CD4-positive, CD25-positive, alpha-beta regulatory T cell (primary cell): ENCODE measurements at places on chromosomes 7 and 10. TPM values are rescaled to one million over a fixed set of nuclear protein-coding genes. Genes with fewer than 3 reads are reported as not detected.
A peak's percentile ranks its signal among the peaks of the same experiment; 100 is the strongest.

- DNase-seq: no peak
Measured at GRCh38 chr10:3636356-3637181, 148.4 kb downstream of the KLF6 start.

DNA sequence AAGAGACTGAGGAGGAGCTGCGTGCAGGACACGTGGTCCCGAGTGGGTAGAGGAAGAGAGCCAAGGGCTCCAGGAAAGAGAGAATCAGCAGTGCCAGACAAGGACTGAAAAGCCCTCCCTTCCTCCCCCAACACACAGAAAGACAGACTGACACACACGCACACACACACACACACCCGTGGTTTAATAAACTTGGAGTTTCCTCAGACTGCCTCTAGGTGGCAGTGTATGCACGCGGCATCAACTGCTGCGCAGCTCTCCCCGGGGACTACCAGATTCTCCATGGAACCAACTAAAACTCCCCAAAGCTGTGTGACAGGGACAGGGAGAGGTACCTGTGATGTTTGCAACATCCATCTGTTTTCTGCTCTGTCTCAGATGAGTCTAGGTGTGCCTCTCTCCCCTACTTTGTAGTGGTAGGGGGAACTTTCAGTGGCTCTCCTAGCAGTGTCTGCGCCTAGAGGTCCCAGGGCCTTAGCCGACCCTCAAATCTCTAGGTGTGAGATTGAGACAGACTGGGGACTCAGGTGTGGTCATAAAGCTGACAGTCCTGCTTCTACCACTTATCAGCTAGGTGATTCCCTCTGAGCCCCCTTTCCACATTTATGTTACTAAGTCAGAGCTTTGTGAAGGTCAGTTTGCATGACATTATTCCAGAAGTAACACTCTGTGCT is 9.3 kb upstream of the TSPAN14 start:
- DNase-seq: peak; percentile 81

DNA sequence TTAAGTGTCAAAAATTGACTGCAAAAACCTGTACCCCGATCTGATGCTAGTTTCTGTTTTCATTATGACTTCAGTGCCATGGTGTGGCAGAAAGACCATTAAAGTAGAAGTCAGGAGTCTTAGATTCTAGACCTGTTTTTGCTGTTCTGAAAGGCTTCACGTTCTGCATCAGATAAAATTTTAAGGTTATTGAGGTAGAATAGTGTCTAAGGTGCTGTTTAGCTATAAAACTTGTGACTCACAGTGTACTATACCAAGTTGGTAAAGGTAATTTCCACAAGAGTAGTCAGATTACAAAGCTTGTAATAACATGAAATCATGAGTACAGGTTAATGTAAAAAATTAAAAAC is 38.6 kb downstream of the ZNRF2 start:
- no peak for DNase-seq

GRCh38 chr10:19815731-19816410 is 361 bp upstream of the PLXDC2 start:
- no peak for DNase-seq

- DNase-seq: no peak
Measured at GRCh38 chr10:8962249-8962648, 907.8 kb downstream of the GATA3 start.

DNA sequence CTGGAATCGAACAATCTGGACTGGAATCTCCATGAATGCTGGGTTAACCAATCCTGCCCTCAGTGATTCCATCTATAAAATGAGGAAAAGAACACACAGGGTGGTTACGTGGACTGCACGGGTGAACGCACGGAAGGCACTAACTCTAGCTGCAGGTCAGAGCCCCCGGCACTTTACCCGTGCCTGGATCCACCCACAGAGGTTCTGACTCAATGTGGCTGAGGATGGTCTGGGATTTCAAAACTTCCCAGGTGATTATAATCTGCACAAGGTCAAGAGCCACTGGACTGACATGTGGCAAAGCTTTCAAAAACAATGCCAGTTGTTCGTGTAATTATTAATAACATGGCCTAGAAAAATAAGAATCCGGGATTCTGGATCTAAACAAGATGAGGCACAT is 29.2 kb downstream of the KIAA1549 start:
- DNase-seq: no peak

DNA sequence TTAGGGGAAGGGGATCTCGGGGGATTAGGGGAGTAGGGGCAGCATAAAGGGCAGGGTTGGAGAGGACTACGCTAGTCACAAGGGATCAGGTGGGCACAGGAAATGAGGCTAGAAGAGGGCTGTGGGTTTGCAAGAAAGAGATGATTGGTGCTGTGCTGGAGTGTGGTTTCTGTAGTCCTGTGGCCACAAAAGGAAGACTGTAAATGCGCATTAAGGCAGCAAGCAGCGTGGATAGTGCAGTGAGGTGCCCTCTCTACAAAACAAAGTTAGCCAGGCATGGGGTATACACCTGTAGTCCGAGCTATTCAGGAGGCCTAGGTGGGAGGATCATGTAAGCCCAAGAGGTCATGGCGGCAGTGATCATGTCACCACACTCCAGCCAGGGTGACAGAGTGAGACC is 212.1 kb downstream of the MLLT10 start:
- peak; percentile 63 for DNase-seq

Gene SORCS1
- not detected for polyA plus RNA-seq

Gene PDE6C
- polyA plus RNA-seq: not detected

Gene MBL2
- not detected for polyA plus RNA-seq
